ENCODE measurements at places on chromosomes 4 and X. TPM values are rescaled to one million over a fixed set of nuclear protein-coding genes. Genes with fewer than 3 reads are reported as not detected.

SPANXN4 gene
- total RNA-seq = not detected

ASB12 gene
- total RNA-seq = not detected

SGMS2 gene
- 15.6 TPM for total RNA-seq

BEX5 gene
- not detected for total RNA-seq

NAA11 gene
- total RNA-seq = not detected

CCNB3 gene
- 0.18 TPM for total RNA-seq

WDR17 gene
- 0.23 TPM for total RNA-seq

ADAMTS3 gene
- 0.35 TPM for total RNA-seq

GRCh38 chr4:33054656-33055196 lies 2334.6 kb downstream of the PCDH7 start:
- no peak for DNase-seq

DNA sequence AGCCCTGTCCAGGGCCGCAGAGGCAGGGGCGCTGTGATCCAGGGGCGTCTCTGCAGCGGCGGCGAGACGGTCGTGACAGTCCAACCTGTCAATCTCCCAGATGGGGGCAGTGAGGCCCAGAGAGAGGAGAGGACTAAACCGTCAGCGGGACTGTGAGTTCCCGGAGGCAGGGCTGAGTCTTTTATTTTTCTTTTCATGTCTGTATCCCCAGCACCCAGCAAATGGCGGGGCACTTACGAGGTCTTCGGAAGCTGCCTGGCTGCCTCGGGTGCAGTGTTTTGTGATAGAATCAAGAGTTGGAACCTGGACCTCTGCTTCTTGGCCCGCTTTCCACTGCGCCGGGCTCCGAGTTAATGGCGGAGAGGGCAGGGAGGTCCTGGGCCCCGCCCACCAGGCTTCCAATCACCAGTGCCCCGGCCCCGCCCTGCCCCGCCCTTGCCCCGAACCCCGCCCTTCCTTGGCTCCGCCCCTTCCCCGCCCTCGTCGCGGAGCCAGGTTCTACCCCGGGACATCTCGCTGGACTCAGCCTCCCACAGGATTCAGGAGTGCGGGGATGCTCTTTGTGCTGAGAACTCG lies 35.3 kb upstream of the GRPEL1 start:
- peak; percentile 92 for DNase-seq

GRCh38 chrX:129553619-129554288 lies 13.7 kb downstream of the OCRL start:
- no peak for DNase-seq

GRCh38 chrX:40471965-40472648 lies 108.7 kb upstream of the ATP6AP2 start:
- no peak for DNase-seq

GRCh38 chr4:76377911-76378310 lies 43.0 kb downstream of the CCDC158 start:
- DNase-seq = no peak

DNA sequence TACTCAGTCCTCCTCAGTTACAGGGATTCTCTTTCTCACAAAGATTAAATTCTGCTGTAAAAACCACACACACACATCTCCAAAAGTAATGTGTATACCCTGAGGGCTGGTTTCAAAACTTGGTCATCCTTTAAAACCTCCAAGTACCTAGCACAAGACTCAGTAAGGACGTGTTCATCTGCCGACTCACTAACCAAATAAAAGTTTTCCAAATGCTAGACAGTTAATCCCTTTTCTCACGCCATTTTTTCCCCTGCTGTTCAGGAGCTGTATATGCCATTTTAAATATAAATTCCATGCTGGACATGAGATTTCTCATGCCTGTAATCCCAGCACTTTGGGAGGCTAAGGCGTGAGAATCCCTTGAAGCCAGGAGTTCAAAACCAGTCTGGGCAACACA lies 3.9 kb upstream of the SAT1 start:
- DNase-seq = no peak

GRCh38 chr4:152200511-152201333 lies 335.2 kb downstream of the FBXW7 start:
- no peak for DNase-seq

DNA sequence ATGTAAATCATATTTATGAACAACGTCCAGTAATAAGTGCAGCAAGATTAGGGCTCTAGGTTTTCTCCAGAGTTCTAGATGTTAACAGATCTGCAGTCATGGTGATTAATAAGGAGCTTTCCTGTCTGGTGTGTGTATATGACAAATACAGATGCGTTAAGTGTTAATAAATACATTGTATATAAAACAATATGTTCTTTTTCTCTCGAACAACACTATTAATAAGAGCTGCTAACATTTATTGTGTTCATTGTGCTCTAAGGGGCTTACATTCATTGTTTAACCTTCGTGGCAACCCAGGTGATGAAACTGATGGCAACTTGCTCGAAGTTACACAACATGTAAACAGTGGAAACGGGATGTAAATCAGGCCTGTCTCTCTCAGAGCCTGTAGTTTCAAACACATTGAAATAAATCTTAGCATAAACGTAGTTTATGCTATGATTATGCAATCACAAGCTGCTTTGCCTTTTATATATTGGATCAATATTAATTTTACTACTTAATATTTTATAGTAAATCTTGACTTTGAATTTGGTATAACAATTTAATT lies 547 bp upstream of the CLGN start:
- no peak for DNase-seq

- no peak for DNase-seq
These were observed 146.3 kb upstream of the ADAMTS3 start for GRCh38 chr4:72715299-72715698.

DNA sequence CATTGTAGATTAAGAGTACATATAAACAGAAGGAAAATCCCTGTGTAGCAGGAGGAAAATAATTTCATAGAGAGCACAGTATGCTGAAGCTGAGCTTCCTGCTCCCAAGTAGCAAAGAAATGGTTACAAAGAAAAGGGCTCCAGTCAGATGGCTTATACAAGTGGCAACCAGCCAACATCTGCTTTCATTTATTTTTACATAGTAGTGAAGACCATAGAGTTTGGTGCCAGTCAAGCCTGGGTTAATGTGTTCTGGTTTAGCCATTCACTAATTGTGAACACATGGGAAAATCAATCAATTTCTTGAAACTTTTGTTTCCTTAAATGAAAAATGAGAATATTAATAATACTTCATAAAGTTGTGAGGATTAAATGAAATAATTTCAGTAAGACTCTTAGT lies 111.3 kb upstream of the ELOVL6 start:
- no peak for DNase-seq

DNA sequence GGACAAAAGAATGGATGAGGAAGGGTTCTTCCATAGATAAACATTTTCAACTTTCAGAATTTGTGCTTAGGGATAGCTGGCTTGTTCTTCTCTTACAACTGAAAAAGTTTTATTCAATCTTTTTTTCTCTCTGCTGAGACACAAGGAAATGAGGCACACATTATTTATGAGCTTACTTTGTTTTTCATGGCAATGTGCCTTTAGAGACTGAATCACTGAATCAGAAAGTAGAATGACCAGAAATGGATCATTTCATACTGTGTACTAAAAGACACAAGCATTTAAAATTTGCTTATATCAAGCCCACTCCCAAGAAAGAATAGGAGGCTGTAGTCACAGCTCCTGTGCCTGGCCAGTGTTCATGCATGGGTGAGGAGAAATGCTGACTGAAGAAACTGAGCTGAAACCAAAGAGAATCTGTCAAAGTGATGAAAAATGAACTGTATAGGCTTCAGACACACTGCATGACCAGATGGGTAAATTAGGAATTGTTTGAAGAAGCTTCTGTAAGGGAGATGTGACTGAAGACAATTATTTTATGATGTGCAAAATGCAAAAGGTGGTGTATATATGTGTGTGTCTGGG lies 413.8 kb downstream of the RAPGEF2 start:
- no peak for DNase-seq

DNA sequence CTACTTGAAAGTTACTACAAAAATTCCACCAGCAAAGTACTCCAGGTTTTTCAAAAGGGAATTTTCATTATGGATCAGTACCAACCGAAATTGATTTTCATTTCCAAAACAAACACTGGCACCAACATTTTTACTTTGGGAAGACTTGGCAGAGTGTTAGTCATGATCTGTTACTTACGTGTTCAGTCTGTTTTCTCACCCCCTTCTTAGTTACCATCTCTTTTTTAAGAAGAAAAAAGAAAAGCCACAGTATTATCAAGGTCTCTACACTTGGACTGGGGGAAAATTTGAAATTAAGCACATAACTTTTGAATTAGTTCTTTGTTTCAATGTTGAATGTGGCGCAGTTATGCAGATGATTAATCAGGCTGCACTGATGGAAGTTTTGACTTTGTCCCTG lies 27.5 kb downstream of the RBBP7 start:
- DNase-seq = no peak

DNA sequence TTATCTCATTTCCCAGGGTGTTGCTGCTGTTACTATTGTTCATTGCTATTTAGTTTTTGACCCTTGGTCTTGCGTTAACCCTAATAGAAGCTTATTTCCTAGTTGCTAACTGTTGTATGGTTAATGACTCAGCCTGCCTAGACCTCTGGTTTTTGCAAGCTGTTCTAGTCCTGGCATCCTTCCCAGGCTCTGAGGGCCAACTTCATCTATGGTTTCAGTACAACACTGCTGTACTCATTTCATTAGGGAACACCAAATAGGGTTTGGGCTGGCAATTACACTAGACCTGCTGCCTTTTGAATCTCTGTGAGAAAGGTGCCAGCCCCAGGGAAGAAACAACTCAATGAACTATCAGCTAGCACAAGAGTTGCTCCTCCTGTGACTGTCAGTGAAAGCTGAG lies 59.6 kb downstream of the DCX start:
- peak; percentile 40 for DNase-seq

GRCh38 chr4:182825003-182825402 lies 92.2 kb downstream of the DCTD start:
- DNase-seq = no peak

GRCh38 chr4:52094376-52095145 lies 43.5 kb downstream of the SPATA18 start:
- DNase-seq = no peak

DNA sequence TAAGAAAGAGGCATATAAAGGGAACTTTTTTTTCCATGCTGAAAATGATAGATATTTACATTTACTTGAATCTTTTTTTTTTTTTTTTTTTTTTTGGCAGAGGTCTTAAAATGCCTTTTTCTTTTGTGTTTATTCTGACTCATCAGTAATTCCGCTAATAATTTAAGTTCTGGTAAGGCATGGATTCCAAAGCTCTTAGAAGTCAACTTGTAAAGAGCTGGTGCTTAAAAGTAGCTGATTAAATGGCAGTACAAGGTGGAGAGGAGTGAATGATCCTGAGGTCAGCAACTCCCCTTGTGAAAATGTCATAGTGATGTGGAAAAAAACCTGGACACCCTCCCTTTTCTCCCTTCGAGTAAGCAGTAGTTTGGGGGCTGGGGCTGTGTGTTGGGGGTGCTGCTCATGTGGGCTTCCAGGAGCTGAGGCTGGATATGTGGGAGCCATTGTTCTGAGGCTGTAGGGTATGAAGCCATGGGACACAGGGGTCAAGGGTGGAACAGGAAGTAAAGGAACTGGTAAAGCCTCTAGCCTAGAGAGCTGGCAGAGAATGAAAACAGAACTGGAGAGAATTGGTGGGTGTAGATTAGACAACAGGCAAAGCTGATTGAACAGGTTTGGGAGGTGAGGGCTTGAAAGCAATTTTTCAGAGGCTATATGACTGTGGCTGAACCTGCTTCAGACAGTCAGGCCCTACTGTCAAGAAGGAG lies 41.0 kb upstream of the PITX2 start:
- no peak for DNase-seq

GRCh38 chr4:3436048-3436797 lies 5.5 kb upstream of the HGFAC start:
- no peak for DNase-seq

GRCh38 chr4:145545538-145546174 lies 64.0 kb downstream of the SMAD1 start:
- DNase-seq = no peak

DNA sequence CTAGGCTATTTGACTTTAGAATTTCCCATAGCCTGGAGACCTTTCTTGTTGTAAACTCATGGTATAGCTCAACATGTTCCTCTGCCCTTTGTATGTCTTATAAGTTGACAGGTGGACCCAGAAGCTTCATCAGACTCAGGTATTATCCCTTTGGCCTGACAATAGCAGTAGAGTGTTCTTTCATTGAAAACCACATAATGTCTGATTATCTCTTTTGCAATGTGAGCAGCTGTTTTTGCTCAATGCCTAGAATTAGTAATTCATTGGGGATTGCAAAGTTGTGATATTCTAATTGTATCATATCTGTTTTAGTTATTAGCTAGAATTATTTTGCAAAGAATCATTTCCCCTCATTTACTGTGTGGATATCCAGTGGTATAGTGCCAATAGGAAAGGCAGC lies 27.5 kb downstream of the TBC1D19 start:
- DNase-seq = no peak

DNA sequence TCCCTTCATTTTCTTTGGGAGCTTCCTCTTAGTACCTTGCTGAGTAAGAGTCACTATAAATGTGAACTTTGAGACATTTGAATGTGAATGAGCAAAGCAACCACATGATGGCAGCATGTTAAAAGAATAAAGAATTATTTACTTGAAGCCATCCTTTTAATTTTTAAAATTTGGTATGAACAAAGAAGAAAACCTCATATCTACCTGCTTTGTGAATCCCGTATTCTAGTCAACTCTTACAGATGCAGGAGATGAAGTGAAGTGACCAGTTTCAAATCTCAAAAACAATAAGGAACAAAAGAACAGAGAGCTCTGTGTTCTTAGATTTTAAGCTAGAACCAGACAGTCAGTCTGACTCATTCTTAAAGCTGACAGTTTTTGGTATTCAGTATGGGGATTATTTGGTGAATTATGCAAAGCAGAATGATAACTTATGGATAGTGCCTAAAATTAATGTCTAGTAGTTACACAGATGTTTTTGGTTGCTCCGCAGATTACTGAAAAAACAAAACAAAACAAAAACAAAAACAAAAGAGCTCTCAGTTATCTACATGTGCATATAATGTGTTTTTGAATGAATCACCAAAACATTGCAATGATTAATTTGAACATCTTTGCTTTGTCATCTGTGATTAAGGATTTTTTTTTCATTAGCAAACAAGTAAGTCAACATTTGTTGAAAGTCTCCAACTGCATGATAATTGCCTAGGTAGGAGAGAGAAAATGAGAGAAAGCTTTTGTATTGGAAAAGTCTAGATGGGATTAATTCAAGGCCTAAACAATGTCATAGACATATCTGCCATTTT lies 48.2 kb upstream of the H2AZ1 start:
- no peak for DNase-seq

GRCh38 chrX:7614616-7615015 lies 228.4 kb upstream of the VCX start:
- no peak for DNase-seq

- no peak for DNase-seq
These were observed 456.7 kb downstream of the GLUD2 start for GRCh38 chrX:121504153-121504552.

GRCh38 chrX:14673764-14674163 lies 144.4 kb downstream of the GLRA2 start:
- DNase-seq = no peak

Data from left lobe of liver (tissue), 2 donors.